H1 (cell line): ENCODE measurements at places on chromosomes 11 and 22. TPM values are rescaled to one million over a fixed set of nuclear protein-coding genes. Genes with fewer than 3 reads are reported as not detected.

The HTR3B gene
- not detected in 2 replicates for total RNA-seq

- DNase-seq = no peak
These were observed 9.9 kb downstream of the OR5M11 start for GRCh38 chr11:56533054-56533740.

- no peak for DNase-seq
These were observed 7.8 kb downstream of the AMPD3 start for GRCh38 chr11:10462746-10463300.

- no peak for DNase-seq
These were observed 17.2 kb downstream of the BRD1 start for GRCh38 chr22:49810363-49811019.

GRCh38 chr11:128582496-128583366, 4.6 kb downstream of the ETS1 start:
- peak; percentile 50 for DNase-seq

DNA sequence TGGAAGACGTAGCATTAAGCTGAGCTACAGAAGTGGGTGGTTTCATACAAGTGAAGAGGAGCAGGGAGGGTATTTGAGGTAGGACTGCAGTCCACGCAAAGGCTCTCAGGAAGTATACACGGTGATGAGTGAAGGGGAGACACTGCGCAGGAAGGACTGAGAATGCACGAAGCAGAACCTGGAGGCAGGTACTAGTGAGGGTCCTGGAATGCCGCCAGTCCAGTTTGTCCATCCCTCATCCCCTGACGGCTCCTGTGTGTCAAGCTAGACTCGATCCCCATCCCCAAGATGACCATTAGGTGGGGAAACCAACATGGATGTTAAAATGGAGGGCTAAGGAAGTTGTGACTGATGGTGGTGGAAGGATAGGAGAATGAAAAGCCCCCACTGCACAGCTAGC, 23.8 kb downstream of the ART5 start:
- DNase-seq = no peak

- DNase-seq = no peak
These were observed at the start of gene UBE2L6 for GRCh38 chr11:57567515-57568329. Gene UBE2L6 (minus strand): TSS chr11:57567672. CDS start chr11:57567611, 61 bp downstream.

GRCh38 chr11:62921201-62921572, at the start of gene CHRM1:
Gene CHRM1 (minus strand): TSS chr11:62921363. CDS start chr11:62911100, 10,263 bp downstream.
- DNase-seq = no peak

GRCh38 chr11:10900681-10901415, 43.0 kb upstream of the ZBED5 start:
- DNase-seq = no peak

GRCh38 chr22:40199223-40199622, 21.5 kb downstream of the TNRC6B start:
- DNase-seq = no peak

DNA sequence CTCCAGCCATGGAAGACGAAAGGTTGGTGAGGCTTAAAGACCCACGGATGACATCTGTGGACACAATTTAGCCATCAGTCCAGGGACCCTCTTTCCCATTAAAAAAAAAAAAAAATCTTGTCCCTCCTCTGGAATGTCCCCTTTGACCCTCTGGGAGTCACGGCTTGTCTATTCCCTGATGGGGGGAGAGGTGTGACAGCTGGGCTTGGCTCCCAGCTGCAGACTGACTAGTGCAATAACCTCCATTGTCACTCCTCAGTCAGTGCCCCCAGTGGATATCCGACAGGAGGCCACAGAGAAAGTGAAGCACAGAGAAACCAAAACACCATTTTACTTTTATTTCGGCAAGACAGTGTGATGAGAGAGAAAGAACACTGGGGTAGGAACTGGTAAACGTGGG, 2.7 kb upstream of the VSIG2 start:
- no peak for DNase-seq

- no peak for DNase-seq
These were observed 1.0 kb upstream of the C11orf86 start for GRCh38 chr11:66973956-66974580.
